ENCODE measurements at places on chromosomes 2 and 18.

DNA sequence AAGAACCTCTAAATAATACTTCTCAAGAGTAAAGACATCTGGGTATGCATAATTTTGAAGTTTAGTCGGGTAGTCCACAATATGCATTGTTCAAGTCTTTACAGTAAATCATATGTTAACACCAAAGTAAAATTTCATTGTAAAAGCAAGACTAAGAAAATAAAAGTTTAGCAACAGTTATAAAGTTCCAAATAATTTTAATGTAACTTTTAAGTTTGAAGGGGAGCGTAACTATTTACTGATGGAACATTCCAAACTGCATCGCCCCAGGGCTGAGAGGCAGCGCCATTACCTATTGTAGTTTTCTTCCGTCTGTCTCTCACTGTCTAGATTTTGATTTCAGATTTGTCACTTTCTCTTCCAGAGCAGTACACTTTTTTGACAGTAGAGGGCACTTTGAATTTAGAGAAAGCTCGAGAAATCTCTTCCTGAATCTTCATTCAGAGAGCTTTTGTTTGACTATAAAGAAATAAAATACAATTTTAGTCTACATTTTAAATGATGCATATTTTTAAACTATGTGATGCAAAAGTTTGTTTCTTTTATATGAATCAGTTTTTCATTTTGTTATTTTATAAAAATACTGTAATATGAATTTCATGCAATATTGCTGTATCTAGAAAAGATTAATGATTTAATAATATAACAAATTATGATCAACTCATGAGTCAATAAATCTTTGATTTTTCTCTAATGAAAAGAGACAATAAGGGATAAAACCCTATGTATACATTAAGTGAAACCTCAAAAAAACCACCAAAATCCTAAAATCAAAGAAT is 389.8 kb downstream of the FIGN start:
- no peak for DNase-seq

DNA sequence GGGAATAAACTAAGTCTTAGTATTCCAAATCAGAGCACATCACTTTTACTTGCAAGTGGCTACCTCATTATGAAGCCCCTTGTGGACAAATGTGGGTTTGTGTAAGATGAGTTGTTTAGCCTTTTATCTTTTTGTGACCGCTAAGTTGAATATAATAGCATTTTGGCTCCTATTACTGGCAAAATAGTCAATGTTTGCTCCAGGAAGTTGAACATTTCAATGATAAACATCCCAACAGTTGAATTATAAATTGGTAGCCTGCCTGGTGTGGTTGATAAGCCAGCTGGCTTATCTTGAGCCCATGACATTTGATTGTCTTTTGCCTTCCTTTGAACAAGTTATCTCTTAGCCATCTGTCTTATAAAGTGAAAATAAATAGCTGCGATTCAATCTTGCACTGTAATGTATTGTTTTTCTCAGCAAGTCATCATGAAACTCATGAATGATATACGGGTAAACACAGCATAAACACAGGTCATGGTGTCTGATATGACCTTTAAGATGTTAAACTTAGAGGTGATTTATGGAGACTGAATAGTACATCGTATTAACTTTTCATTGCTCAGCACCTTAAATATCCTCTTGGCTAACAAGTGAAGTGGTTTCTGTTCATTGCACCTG is 338.4 kb downstream of the SOCS6 start:
- DNase-seq, result no peak

GRCh38 chr2:195651046-195651445 is 6.0 kb upstream of the SLC39A10 start:
- no peak for DNase-seq

DNA sequence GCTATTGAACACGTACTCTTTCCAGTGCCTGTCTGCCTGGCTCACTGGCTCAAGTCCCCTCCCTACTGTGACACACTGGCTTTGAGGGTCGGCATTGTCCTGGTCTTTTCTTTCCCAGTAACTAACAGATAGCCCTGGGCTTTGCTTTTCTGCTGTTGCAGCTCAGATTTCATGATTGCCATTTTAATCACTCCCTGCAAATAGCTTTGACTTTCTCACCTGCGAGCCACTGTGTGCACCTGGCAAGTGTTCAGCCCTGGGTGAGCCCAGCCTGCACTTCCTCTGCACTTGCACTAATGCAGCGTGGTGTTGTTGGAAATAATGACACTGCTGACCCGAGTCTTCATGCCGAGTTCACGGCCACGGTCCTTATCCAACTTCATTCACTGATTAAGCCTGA is 52.9 kb downstream of the DCDC2C start:
- no peak for DNase-seq

- DNase-seq, result no peak
Observed at GRCh38 chr2:19762959-19763605, 138.7 kb downstream of the TTC32 start.

DNA sequence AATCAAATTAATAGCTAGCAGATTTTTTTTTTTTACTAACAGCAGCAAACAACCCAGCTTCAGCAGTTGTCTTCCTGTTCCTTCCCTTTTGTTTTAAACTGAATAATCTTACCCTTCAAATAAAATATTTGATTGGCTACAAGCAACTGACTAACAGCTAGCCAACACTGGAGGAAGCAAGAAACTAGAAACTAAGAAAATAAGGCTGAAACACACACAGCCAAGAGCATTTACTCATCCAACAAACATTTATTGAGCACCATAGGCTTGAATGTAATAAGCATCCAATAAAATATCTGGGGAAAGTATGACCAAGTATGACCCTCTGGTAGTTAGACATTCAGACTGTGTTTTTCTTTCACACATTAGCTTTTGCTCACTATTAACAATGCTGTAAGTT is 189.2 kb downstream of the CD226 start:
- no peak for DNase-seq

DNA sequence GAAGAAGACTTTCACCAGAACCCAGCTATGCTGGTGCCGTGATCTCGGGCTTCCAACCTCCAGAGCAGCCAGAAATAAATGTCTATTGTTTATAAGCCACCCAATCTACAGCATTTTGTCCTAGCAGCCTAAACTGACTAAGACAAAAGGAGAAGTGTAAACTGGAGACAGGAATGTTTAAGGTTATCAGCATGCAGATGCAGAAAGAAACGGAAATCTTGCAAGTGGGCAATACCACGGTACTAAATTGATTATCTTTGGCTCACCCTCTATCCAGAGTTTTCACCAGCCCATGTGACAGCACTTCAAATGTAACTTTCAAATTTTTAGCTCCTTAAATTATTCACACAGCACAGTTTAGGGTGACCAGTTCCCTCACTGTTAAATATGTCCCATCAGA is 5.7 kb upstream of the CAPN14 start:
- DNase-seq, result no peak

DNA sequence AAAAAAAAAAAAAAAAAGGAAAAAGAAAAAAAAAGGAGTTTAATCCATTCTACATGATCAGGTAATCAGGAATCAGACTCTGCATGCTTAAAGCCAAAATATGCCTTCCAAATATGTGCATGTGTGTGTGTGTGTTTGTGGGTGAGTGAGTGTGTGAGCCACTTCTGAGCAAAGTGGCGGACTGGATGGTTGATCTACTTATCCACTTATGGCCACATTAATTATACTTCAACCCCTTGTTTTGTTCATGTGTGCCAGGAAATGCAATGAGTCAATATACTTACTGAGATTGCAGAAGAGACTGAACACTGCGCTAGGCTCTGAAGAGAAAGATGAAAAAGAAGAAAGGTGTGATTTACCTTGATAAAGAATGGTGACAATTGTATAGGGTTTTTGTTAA is 586.5 kb upstream of the NXPH2 start:
- no peak for DNase-seq

All from CD4-positive, CD25-positive, alpha-beta regulatory T cell (primary cell).